Effector CD8-positive, alpha-beta T cell (primary cell): ENCODE measurements at places on chromosomes 7 and 10.

DNA sequence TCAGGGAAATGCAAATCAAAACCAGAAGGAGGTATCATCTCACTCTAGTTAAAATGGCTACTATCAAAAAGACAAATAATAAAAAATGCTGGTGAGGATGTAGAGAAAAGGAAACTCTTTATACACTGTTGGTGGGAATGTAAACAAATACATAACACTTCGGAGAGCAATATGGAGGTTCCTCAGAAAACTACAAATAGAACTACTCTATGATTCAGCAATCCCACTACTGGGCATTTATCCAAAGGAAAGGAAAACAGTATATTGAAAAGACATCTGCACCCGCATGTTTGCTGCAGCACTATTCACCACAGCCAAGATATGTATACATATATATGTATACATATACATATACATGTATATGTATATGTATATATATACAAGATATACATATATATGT is 94.2 kb downstream of the C10orf90 start:
- DNase-seq: no peak

DNA sequence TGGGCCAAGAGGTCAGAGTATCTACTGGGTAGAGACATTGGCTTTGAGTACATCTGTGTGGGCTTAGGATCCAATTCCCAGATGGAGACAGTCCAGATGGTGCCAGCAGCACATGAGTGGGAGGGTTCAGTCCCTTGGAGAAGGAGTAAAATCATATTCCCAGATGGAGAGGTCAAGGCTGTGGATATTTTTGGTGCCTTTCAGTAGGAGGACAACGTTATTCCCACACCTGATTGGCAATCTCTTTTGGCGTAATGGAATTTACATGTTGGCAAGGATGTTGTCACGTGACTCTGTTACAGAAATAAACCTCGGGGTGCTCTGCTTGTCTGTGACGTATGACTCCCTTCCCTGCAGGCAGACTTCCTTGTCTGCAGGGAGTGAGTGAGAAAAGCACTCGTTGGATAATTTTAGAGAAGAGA is 27.6 kb downstream of the NPS start:
- no peak for DNase-seq

- no peak for DNase-seq
Observed at GRCh38 chr10:105041956-105042355, 400.9 kb downstream of the SORCS3 start.

GRCh38 chr7:143041346-143041745 is 10.8 kb upstream of the OR6V1 start:
- no peak for DNase-seq

DNA sequence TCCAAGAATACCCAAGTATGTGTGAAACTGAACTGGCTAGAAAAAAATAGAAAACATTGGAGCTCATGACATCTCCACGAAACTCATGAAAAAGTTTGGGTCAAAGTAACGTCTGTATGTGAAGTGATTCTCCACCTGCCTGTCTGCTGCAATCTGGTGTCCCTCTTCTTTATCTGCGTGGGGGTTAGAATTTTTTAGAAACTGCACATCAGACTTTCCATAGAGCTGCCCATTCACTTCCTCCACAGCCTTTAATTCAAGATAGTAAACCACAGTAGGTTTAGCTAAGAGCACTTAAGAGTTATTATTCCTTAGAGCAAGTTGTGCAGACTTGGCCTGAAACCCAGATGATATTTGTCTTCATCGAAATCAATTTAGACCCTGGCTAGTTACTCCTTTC is 55.3 kb downstream of the SCIN start:
- DNase-seq: no peak

GRCh38 chr7:91519241-91520158 is 255.3 kb downstream of the FZD1 start:
- no peak for DNase-seq

GRCh38 chr10:117627561-117627960 is 85.0 kb downstream of the EMX2 start:
- no peak for DNase-seq

DNA sequence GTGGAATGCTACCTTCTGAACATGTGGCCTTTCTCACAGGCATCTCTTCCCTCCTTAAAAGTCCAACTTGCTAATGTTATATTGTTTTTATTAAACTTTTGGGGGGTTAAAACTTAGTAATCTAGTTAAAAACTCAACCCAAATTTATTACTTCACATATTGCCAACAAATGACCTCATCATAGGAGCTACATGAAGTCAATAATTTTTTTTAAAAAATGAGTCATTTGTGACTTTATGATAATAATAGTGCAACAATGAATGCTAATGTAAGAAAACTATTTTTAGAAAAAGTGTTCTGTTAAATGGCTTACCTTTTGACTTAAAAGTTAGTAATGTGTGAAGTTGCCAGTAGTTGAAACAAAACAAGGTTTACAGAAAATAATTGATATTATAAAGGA is 325.9 kb upstream of the FZD1 start:
- DNase-seq: no peak

DNA sequence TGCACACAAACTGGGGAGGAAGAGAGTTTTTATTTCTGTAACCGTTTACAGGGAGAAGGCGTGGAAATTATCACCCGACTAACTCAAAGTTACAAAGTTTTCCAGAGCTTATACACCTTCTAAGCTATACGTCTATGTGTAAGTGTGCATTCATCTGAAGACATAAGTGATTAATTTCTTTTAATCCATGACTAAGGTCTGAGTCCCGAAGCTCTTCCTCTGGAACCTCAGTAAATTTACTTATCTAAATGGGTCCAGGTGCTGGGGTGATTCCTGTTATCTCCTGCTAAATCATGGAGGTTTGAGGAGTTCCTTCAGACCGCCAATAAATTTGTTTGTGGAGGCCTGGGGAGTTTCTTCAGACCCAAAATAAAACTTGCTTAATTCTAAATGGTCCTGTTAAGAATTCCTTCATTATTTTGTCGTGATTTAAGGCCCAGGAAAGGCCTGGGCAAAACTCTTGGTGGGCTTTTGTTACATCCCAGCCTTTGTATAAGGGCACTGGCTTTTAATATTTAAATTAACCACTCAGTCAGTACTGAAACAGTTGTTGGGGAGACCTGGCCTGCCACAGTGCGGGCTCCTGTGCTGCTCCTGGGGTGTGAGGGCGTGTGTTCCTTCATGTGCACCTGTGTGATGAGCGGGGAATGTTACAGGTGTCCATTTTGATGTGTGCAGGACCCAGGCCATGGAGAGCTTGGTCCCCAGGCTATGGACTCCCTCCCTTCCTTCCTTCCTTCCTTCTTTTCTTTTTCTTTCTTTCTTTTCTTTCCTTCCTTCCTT is 5.8 kb upstream of the METTL27 start:
- no peak for DNase-seq

- DNase-seq: no peak
Observed at GRCh38 chr10:110522365-110522988, 24.8 kb downstream of the DUSP5 start.

DNA sequence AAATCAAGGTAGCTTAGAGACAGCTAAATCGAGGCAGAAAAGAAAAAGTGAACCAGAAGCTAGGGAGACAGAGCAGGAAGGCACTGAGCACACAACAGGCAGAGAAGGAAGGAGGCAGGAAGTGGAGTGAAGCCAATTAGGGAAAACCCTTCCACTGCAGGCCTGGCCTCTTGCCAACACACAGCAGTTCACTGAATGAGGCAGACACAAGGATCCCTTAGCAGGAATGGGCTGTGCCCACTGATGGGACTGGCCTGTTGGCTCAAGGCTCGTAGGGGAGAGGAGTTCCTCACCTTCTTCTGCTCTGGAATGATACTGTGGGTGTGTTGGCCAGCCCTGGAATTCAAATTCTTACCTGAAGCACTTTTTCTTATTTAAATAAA is 220.3 kb upstream of the STK17A start:
- no peak for DNase-seq

GRCh38 chr7:30692438-30692837 is 10.2 kb upstream of the CRHR2 start:
- no peak for DNase-seq

- DNase-seq: no peak
Observed at GRCh38 chr10:36200577-36200976, 558.5 kb upstream of the FZD8 start.

GRCh38 chr7:126843883-126844282 is 408.9 kb downstream of the GRM8 start:
- DNase-seq: no peak

DNA sequence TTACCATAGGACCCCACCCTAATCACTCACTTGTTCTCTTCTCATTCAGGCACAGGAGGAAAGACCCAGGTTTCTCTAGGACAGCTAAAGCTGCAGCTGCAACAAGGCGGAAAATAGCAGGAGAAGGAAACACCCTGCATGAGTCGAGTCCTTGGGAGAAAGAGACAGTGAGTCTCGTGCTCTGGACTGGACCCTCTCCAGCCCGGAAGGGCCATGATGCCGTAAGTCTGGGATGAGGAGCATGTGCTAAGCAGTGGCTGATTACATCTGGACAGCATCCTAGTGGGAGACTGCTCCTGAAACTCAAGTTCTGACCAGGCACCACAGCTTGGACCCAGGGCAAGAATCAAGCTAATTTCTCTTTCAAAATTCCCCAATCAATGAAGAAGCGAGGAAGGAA is 39.4 kb downstream of the FBXW4 start:
- DNase-seq: no peak

DNA sequence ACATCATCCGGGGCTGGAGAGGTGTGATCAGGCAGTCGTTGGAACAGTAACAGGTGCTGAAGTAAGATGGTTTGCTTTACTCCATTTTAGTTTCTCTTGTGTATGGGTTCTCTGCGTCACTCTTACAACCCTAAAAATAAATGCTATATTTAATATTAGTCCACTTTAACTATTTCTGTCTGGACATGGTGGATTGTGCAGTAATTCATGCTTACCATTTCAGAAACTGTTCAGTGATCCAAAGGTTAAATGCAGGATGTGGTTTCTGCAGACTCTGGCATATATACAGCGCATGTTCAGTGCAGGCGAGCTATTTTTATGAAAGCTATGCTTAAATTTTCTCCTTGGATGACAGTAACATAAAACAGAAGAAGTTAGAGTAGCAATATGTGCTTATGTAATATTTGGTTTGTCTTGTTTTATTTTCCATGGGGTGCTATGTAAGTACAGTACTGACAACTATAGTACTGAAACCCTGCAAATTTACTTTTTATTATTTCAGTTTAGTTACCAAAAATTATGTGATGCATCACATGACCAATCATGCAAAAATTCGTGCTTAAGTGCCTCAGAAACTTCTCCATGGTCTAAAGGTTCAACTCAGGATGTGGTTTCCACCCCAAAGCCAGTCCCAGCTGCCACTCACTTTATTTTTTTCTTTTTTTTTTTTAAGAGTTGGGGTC is 46.6 kb upstream of the GRID1 start:
- DNase-seq: no peak

- no peak for DNase-seq
Observed at GRCh38 chr10:66281327-66281726, 644.5 kb upstream of the LRRTM3 start.

DNA sequence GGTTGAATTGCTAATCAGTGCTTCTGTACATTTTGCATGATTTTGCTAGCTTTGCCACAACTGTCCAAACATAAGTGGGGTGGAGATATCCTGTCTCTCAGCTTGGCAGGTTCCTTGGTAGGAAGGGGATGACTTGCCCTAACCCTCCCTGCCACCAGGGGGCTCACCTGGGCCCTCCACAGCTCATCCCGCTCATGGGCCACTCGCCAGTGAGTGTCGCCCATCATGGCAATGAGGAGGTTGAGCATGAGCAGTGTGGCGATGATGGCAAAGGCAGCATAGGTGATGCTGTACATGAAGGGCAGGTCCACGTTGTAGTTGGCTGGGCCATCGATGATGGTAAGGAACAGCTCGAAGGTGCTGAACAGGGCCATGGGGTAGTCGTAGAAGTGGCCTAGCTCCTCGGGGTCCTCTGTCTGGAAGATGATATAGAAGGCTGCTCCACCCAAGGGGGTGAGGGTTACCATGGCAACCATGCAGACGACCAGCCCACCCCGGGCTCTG is 12.2 kb downstream of the TRPV6 start:
- no peak for DNase-seq

- no peak for DNase-seq
Observed at GRCh38 chr10:64044098-64044497, 522.9 kb downstream of the REEP3 start.

DNA sequence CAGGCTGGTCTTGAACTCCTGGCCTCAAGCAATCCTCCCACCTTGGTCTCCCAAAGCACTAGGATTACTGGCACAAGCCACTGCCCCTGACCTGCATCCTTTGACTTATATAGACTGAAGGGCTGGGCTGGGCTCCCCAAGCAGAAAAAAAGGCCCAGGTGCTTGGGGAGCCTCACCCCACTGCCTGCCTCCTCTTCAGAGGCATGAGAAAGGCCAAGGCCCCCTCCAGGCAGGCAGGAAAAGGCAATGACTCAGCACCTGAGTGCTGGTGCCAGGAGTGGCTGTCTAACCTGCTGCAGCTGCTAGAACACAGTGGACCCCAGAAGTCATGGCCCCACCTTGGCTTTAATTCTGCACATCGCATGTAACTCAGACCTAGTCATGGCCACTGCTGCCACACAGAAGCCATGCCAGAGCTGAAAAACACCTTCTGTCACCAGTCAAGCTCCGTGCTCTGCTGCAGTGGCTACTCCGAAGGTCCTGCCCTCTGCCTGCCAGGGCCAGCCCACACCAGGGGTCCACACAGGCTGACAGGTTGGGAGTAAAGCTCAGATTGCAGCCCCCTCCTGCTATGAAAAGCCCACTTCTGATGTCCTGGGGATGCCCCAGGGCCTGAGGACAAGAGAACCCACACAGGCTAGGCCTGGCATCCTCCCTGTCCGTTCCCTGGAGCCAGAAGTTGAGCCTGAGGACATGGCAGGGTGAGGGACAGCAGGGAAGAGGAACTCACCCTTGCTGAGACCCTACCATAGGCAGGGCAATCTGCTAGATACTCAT is 48.5 kb downstream of the GRID1 start:
- DNase-seq: no peak

DNA sequence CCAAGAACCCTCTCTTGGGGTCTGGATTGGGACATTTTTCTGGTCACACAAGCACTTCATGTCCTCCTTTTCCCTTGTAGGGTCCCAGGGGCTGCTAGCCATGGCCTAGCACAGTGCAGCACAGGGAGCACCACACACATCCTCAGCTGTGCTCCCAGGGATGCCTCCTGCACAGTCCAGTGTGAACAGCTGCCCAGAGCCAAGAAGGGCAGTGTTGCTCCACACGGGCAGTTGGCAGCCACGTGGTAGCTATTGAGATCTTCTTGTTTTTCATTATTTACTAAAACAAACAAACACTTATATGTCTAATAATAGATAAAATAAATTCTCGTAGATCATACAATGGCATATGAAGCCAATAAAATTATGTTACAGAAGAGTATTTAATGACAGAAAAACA is 13.9 kb upstream of the LANCL2 start:
- DNase-seq: no peak

GRCh38 chr10:36555036-36555435 is 570.4 kb upstream of the ANKRD30A start:
- DNase-seq: no peak
